T-helper 17 cell (primary cell): ENCODE measurements at places on chromosomes 3 and 15.

DNA sequence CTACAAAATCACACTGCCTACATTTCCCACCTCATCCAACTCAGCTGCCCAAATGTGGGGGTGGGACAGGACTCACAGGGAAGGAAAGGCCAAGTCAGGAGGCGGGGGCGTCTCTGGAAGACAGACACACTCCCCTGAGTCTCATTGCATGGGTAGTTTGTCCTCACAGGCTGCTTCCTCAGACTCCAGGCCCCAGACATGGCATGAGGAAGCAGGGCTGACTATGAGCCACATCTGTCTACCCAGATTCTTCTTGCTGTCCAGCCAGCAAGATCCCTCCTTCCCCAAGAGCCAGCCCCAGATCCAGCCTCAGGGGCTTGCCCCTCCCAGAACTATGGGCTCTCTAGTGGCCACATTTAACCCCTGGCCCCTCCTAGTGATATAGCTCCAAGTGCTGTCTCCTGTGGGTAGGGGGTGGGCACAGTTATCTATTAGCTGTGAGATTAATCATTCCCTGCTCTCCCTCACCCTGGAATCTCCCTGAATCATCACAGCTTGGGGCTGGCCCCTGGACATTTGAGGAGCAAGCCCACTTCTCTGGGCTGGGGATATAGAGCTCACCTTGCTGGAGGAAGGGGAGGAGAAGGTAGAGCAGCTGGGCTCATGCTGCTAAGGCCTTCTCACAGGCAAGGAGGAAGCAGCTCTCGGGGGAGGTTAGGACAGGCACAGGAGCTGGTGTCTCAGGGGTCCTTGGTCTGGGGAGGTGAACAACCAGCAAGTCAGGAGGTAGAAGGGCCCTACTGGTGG, 2.1 kb upstream of the CCDC33 start:
- DNase-seq, result no peak

GRCh38 chr15:79431636-79432344, at the start of gene MINAR1:
Gene MINAR1 (plus strand): TSS chr15:79432336. CDS start chr15:79456148, 23,812 bp downstream.
- no peak for DNase-seq

- DNase-seq, result no peak
Measured at GRCh38 chr3:166263460-166263859, 426.2 kb upstream of the BCHE start.

- DNase-seq, result no peak
Measured at GRCh38 chr3:32577581-32578556, 7.2 kb upstream of the DYNC1LI1 start.

GRCh38 chr3:46089237-46090011, 62.1 kb upstream of the XCR1 start:
- no peak for DNase-seq

DNA sequence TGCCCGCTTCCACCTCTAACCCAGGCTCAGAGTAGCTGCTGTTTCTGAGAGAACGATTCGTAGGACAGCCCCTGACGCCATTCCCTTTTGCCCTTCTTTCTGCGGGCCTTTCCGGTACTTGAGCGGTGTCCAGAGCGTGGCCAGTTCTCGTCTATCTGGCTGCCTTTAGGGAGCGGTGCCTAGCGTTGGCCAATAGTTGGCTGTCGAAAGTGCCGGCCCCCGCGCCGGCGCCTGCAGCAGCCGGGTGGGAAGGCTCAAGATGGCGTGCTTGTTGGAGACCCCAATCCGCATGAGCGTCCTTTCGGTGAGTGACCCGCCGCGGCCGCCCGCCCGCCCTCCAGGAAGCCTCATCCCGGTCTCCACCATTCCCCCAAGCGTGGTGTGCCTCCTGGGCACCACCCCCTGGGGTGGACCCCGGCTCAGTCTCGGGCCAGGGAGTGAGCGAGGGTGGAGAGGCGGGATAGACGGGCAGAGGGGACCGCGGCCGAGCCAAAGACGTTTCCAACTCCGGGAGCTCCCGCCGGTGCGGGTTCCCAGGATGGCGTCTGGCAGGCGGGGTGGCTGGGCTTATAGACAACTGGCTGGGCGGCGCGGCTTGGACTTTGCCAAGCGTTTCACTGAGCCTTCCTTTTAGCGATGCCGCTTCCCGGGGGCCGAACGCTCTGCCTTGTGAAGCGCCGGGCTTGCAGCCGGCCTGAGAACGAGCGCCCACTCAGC, at the start of gene ARMC8:
ARMC8 (plus strand) TSS at position 6 of the 717 bp plus-strand sequence; CDS start at position 260, 254 bp downstream.
- no peak for DNase-seq

DNA sequence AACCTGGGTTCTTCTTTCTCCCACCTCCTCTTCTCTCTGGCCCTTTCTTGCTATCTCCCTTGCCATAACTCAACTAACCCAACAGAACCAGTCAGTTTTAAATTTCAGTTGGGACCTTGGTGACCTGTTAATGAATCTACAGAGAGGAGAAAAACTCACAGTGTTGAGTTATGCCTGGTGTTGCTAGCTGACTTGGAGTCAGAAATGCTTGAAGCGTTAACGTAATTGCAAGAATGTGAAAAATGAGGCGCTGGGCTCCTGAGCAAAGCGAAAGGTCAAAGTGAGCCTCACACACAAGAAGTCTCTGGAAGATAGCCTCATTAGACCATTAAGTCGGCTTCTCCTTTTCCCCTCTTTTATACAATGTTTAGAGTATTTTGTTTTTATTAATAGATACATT, 18.4 kb downstream of the MEIS2 start:
- DNase-seq, result no peak

DNA sequence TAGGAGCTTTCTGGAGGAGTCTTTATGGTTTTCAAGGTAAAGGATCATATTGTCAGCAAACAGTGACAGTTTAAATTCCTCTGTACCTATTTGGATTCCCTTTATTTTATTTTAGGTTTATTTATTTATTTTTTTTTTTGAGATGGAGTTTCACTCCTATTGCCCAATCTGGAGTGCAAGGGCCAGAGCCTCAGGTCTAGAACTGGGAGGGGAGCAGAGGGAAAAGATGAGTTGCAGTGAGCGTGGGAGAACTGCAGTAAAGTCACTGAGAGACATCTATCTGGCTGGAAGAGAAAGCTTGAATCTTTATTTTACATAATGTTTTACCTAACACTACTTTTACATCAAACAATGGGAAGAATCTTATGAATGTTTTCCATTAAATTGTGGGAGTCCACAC, 49.5 kb upstream of the GK5 start:
- DNase-seq, result no peak

DNA sequence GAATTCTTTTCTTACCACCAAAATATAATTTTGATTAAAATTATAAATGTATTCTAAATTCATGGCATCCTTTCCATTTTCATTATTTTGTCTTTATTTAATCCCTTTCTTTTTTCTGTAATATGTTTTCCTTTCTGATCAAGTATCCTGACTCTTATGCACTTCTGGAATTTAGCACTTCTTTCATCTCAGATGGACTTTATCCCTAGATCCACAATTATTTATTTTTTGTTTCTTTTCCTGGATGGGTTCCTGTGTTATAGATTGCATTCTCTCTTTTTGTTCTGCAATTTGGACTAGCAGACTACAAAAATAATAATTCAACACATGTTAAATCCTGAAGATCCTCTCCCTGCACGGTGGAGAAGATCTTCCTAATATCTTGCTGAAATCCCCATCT, 76.9 kb upstream of the CDIN1 start:
- DNase-seq, result no peak

DNA sequence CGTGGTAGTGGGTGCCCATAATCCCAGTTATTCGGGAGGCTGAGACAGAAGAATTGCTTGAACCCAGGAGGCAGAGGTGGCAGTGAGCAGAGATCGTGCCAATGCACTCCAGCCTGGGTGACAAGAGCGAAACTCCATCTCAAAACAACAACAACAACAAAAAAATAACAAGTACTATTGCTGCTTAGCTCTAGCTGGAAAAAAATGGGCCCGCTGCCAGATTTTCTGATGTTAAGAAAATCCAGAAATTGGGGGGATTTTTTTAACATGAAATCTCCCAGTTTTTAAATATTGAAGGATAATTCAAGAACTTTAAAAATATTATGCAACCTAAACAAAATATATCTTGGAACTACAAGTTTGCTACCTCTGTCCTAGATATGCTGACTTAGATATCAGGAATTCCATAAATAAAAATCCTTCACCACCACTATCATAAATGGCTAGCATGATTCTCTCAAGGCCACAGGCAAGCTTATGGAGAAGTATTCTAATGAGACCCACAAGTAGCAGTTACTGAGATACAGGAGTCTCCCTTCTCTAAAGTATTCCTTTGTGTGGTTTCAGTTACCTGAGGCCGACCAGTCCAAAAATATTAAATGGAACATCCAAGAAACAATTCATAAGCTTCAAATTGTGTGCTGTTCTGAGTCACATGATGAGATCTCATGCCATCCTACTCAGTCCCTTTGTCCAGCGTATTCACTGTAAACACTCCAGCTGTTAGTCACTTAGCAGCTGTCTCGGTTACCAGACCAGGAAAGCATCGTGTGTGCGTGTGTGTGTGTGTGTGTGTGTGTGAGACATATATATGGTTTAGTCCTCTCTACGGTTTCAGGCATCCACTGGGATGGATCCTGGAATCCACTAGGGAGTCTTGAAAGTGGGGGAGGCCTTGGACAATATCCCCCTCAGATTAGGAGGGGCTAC, 277.2 kb downstream of the TBL1XR1 start:
- no peak for DNase-seq

- no peak for DNase-seq
Measured at GRCh38 chr15:93073465-93073952, 15.5 kb downstream of the RGMA start.

DNA sequence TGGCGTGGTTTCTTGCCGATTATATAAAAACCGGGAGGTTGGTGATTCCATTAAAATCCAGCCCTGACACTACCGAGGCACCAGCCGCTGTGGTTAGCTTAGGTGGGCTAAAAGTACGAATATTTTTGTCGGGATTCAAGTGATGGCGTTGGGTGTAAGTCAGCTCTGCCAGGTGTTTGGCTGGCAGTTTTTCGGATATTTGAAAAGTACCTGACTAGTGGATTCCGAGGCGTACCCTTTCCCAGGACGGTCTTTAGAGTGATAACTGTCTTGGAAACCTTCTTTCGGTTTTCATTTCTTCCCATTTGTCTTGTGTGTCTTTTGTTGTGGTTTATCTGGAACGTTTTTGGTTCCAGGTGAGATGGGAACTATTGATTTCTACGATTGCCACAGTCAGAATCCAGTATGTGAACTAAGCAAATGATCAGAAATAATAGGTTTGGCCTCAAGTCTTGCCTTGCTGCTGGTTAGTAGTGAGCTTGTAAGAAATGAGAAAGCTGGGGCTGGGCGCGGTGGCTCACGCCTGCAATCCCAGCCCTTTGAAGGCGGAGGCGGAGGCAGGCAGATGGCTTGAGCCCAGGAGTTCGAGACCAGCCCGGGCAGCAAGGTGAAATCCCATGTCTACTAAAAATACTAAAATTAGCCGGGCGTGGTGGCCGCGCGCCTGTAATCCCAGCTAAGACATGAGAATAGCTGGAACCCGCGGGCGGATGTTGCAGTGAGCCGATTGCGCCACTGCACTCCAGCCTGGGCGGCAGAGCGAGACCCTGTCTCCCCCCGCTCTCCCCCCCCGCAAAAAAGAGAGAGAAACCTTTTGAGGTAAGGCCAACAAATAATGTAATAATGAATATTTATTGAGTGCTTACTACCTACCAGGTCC, 1.4 kb downstream of the FYTTD1 start:
- DNase-seq, result no peak

DNA sequence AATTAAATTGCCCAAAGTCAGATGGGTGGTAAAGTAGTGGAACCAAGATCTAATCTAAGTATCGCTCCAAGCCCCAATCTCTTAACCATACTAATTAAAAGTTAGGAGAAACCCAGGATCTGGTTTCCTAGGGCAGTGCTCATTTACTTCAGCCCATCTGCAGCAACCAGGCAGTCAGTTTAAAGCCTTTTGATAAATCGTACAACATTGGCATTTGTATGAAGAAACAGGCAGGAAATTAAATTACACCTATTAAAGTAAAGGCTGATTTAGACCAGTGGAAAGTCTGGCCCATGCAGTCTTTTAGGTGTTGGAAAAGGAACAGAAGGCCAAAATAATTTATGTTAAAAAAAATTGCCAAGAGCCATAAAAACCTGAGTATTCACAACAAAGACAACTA, 594.4 kb upstream of the UBE2E2 start:
- no peak for DNase-seq

- DNase-seq, result no peak
Measured at GRCh38 chr15:93382200-93382820, 293.3 kb upstream of the RGMA start.

DNA sequence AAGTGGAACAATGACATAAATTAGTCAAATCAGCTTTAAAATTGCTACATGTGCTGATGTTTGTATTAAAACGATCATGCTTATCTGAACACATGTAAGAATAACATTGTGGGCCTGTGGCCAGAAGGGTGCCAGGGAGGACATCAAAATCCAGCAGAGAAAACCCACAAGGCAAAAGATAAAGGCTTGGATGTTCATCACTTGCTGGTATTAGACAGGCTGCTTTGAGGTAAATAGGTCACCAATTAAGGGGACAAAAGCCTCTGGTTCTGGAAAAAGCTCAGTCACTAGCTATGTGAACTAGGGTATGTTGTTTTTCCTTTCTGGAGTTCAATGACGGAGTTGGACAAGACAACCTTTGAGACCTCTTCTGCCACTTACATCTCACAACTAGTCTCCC, 74.4 kb upstream of the TMEM108 start:
- DNase-seq, result no peak

GRCh38 chr3:50862221-50862620, 187.5 kb downstream of the DOCK3 start:
- DNase-seq, result no peak

DNA sequence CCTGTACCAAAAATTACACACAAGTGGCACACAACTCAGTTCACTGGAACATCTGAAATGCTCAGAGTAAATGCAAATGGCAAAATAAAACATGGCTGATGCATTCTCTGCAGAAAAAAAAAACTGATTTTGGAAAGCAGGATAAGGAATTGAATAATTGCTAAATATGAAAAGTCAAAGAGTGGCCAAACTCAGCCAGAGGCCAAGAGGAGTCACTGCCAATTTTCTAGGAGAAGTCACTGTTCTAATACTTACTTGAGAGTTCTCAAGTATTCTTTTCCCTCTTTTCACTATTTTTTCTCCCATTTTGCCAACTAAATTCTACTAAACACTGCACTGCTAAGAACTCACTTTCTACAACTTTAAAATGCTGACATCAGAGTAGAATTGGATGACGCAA, 1018.6 kb downstream of the TUSC7 start:
- no peak for DNase-seq

GRCh38 chr3:97230486-97230885, 416.1 kb downstream of the EPHA6 start:
- no peak for DNase-seq

DNA sequence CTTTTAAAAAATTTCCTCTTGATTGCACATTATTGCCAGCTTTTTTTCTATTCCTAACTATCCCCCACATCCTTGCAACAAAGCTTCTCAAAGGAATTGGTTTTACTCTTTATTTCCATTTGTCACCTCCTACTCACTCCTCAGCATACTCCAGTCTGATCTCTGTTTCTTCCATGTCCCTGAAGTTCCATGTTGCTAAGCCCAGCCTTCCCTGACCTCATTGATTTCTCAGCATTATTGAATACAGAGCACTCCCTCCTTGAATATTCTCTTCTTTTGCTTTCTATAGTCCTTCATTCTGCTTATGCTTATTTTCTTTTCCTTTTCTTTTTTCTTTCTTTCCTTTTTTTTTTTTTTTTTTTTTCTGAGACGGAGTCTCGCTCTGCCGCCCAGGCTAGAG, 10.7 kb downstream of the ARID3B start:
- DNase-seq, result no peak
